ENCODE measurements at places on chromosomes 5 and 9.
A peak's percentile ranks its signal among the peaks of the same experiment; 100 is the strongest.

DNA sequence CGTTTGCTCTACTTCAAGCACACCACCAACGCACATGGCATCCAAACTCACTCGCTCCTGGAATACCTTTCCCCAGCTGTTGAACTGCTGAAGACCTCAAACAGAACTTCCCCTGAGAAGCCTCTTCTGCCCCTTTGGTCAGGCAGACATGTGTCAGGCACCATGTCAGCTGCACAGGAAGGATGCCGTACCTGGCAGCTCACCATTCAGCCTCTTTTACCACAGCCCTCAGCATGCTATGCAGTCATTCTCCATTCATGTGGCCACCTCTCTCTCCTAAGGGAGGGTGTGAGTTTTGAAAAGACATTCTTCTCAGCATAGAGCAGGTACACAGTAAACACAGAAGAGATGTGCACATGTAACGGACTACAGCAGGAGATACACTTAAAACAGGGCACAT, 14.2 kb downstream of the IL4 start:
- DNase-seq = no peak

DNA sequence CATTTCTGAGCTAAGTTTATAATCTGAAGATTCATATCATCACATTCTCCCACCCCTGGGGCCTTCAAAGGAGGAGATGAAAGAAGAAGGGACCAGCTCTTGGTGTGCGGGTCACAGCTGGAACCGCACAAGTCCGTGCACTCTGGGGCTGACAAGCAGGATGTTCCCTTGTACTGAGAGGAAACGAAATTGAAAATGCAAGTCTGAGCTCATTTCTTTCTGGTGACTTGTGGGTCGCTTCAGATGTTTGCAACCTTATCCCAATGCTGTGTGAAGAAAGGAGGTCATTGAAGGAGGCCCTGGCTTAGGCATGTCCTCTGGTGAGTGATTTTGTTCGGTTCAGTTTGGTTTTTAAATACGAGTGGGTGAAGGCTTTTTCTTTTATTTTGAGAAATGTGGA, 59.6 kb downstream of the C9orf152 start:
- no peak for DNase-seq

DNA sequence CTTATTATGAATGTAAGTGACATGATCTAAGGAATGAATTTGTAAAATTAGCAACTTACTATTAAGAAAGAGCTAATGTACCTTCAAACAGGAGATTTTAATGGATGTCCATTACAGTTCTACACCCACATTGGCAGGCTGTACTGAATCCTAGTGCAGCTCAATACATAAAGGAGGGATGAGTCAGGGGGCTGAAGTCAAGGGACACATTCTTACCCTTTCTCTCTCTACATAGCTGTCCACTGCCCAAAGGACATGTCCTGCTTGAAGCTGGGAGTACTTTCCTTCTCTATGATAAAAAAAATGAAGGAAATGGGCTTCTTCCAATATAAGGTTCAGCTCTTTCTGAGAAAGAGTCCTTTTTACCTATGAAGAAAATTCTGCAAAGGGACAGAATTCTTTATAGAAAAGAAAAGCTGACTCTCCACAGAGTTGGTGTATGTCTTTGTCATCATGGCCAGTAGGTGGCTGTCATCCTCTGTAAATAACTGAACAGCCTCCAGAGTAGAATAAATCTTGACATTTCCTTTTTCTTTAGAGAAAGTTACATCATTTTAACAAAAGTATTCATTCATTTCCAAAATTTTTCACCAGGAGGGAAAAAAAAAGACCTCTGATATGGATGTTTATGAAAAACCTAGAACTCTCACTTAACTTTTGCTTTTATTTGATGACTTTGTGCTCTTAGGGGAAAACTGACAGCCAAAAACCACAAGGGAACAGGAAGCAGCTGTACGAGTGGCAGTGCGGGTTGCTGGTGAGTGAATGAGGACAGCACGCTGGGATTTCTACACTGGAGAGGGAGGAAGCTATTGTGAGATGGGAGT, 13.1 kb upstream of the IFNA14 start:
- peak; percentile 13 for DNase-seq

- no peak for DNase-seq
Observed at GRCh38 chr5:135497971-135498636, 37.7 kb downstream of the NEUROG1 start.

Measured in renal cortex interstitium (tissue), 15 donors.